NCI-H774 (cell line): ENCODE measurements at places on chromosomes 6 and 20.

GRCh38 chr20:59051666-59052185 is 9.1 kb upstream of the PRELID3B start:
- no peak for DNase-seq

DNA sequence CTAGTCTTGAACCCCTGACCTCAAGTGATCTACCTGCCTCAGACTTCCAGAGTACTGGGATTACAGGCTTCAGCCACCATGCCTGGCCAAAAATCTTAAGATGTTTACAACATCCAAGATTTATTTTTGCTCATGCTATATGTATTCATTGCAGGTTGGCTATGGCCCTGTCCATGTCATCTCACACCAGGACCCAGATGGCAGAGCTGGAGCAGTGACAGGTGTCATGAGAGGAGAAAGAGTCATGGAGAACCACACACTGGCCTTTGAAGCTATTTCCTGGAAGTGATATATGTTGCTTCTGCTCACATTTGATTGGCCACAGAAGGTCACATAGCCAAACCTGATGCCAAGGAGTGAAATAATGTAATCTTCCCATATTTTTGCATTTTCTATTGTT is 13.8 kb upstream of the DDR1 start:
- DNase-seq: no peak

DNA sequence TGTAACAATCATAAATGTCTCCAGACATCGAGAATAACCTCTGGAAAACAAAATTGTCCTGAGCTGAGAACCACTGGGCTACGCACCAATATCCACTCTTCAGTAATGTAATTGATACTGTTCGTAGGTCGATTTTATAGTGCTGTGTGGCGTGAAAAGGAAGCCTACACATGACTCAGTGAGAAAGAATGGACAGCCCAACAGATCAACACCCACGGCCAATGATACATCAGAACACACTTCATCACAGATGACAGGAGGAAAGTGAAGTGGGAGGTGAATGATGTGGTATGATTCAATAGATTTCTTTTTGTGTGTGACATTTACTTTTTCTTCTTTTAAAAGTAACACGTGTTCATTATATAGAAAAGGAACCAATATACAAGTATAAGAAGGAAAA is 93.5 kb downstream of the RPS12 start:
- no peak for DNase-seq

DNA sequence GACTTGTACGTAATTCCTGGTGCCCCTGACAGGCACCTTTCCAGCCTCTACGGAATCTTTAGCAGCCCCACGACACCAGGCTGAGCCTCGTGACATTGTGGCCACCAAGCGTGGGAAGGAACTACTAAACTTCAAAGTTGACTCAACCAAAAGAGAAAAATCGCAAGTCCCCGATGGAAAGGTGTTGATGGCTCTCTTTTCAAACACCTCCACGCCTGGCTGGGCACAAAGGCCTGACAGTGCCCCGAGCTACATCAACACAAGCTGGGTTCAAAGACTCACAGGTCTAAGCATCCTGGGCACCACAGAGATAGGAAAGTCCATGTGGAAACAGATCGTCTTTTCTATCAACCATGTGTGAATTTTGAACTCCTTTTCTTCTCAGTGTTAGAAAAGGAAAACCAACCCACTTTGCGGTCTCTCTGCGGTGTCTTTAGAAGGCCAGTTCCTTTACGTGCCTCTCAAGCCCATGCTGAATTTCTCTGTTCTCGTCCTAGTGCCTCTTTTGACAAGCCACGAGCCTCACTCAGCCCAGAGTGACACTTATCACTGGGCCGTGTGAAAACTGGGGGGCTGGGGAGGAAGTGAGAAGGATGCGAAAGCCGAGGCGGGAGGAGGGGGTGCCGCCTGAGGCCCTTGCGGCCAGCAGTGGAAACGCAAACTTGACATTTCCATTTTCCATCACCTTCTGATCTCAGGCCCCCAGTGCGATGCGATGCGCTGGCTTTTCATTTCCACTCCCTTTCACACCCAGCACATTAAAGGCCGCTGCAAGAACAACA is 59.4 kb downstream of the GFOD1 start:
- DNase-seq: no peak

GRCh38 chr6:110325197-110325596 is 33.0 kb downstream of the METTL24 start:
- DNase-seq: peak; percentile 92

DNA sequence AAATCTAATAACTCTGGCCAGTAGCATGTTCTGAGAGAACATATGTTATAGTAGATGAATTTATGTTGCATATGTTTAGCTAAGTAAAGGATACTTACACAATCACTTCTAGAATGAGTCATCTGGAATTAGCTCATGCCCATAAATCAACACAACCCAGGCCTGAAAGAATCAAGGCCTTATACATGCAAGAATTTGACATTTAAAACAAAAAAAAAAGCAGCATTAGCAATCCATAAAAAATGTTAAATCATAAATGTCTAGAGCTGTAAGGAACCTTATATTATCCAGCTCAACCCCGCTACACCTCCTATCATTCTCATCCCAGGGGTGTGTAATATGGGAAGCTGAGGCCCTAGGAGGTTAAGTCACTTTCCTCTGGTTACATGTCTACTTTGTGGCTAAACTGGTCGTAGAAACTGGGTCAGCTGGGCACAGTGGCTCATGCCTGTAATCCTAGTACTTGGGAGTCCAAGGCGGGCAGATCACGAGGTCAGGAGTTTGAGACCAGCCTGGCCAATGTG is 105.2 kb upstream of the CARMIL1 start:
- peak; percentile 22 for DNase-seq

DNA sequence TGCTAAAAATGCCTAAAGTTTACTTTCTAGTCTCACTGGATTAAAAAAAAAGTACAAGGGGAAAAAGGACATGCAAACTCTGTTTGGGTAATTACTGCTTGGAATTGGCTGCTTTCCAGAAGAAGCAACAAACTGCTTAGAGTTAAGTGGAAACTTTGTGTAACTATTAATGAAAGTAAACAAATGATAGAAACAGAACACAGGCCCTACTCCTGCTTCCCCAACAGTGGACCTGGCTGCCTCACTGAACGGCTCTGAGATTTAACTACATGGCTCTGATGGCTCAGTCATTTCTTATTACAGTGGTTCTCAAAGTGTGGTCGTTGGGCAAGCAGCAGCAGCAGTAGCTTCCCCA is 108.5 kb downstream of the MAN1A1 start:
- DNase-seq: peak; percentile 47

DNA sequence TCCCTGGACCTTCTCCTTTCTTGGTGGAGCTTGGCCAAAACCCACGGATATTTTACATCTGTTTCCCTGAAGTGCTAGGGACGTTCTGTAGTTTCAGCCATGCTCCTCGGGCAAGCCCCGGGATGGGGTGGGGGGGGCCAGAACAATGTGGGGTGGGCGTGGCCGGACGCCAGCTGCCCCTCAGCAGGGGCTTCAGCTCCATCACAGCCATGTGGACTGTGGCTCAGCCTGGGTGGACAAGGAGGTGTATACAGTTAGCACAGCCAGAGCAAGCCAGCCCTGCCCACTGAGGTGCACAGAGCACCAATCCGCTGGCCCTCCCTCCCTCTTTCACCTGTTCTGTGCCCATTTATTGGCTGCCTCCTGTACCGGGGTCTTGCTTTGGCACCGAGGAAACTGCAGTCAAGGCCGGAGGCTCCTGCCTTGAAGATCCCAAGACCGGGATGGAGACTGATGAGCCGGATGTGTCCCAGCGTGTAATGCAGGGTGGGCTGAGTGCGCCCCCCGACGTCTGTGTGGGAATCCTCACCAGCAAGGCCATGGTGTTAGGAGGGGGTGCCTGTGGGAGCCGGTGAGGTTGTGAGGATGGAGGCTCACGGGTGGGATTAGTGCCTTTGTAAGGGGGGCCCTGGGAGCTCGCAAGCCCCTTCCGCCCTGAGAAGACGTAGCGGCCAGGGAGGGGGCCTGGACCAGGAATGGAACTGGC is 28.0 kb downstream of the FRMD1 start:
- DNase-seq: no peak

DNA sequence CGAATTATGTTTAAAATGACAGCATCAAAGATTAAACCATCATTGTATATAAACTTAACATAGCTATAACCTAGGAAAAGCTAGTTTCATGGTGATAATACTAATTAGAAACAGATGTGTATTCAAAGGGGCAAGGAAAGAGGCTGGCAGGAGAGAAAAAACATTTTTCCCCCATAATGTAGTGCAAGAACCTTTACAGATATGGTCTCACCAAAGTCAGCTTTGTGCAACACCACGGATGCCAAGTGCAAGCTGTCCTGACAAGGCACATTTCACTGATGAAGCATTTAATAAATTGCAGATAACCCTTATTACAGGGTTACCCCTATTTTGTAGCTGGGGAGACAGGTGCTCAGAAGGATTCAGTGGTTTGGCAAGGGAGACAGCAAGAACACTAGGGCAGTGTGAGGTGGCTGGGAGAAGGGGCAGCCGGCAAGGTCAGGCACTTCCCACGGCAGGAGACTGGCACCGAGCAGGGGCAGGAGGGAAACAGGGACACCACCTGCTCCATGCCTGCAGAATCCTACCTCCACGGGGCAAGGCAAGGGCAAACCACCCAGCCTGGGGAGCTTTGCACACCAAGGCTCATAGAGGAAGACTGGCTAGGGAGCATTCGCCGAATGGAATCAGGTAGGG is 6.5 kb downstream of the RPS6KA2 start:
- no peak for DNase-seq

GRCh38 chr6:110307368-110307767 is 50.8 kb downstream of the METTL24 start:
- no peak for DNase-seq

DNA sequence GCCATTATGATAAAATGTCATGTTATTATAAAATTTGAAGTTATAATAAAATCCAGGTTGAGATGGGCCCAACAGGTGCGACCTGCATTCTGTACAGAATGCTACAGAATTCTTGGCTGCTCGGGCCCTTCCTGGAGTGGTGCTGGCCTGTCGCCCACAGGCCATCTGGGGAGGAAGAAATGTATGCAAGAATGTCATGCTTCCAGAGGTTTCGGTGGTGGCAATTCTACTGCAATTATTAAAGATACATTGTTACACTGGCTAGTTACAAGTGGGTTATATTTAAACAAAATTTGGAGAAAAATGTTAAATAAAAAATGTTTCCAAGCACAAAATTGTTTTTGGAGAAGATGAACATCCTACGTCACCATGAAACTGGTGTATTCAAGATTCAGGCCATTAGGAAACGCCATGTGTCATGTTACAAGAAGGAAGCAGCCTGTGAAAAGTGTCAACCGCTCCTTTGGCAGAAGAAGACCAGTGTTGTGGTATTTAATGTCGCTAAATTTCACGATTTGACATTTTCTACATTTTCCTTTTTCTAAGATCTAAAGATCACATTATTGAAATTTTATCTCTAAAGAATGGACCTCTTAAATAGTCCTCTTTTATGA is 7.1 kb downstream of the RAMACL start:
- no peak for DNase-seq

- no peak for DNase-seq
These were observed 214.3 kb upstream of the PLN start for GRCh38 chr6:118333772-118334171.

GRCh38 chr6:137299681-137300080 is 80.5 kb upstream of the IFNGR1 start:
- DNase-seq: no peak

- no peak for DNase-seq
These were observed 23.3 kb downstream of the EDN1 start for GRCh38 chr6:12313306-12313991.

DNA sequence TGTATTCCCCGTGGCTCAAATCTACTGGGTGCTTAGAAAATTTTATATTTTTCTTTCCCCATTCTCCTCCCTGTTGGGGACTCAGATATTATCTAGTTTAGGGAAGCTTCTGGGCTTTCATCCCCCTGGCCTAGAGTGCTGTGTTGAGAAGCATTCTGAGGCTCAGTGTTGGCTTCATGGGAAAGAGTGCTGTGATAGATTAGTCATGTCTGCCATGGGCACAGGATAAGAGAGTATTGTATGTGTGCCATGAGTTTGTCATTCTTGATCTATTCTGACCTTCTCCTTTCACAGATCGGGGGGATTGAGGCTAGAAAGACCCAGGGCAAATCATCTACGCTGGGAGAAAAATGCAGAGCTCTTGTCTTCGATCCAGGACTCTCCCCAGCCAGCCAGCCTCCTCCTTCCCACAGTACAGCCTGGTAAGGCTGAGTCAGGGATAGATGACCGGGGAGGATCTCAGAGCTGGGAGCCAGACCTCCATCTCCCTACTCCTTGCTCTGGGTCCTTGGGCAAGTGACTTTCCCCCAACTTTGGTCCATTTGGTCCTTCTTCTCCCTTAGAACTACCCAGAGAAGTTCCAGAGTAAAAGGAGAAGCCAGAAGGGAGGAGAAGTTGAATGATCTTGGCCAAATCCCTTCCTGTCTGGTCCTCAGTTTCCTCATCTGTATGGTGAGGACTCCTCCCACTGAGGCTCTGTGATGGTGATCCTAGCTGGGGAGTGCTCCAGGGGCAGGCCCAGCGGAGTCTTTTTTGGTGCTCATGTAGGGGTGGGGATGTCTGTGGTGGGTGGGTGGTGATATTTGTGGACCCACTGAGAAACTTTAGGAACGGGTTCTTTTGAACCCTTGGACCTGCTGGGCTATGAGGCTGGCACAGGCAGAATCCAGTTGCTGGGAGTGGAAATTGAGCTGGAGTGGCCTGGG is 5.0 kb downstream of the SRC start:
- no peak for DNase-seq

DNA sequence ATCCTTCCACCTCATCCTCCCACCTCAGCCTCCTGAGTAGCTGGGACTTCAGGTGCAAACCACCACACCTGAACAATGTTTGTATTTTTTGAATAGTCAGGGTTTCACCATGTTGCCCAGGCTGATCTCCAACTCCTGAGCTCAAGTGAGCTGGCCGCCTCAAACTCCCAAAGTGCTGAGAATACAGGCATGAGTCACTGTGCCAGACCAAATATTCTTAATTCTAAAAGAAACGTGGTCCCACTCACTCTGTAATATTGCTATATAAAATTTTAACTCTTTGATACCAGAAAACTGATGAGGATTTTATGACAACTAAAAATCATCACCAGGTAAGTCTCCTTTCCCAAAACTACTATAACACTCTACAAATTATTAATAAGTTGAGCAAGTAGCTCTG is 716.8 kb upstream of the GJE1 start:
- no peak for DNase-seq

DNA sequence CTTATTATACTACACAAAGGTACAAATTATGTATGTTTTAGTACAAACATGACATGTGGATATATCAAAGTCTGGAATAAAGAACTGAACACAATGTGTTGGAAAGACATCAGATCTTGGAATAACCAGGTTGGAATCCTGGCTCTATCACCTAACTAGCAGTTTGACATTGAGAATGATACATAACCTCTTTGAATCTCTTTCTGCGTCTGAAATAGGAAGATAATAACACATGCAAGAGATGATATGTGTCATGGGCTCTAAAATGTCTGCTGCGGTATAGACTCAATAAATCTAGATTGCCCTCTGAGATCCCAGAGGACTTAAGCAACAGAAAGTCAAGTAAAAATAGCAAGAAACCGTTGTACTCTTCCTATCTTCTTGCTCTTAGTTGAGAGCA is 66.8 kb upstream of the CCN2 start:
- no peak for DNase-seq

- no peak for DNase-seq
These were observed 76.9 kb downstream of the NOL4L start for GRCh38 chr20:32507998-32508774.
